Spinal cord (tissue), 10 donors: ENCODE measurements at places on chromosomes 11 and 22. TPM values are rescaled to one million over a fixed set of nuclear protein-coding genes. Genes with fewer than 3 reads are reported as not detected.

Gene JAML
- 9.2 TPM for total RNA-seq

Gene CST6
- total RNA-seq: not detected

Gene MAJIN
- total RNA-seq: 0.50 TPM

Gene KDM4E
- not detected for total RNA-seq

Gene PPP1R14B
- 22.5 TPM for total RNA-seq
